ENCODE measurements at places on chromosomes 11 and 22. TPM values are rescaled to one million over a fixed set of nuclear protein-coding genes. Genes with fewer than 3 reads are reported as not detected.
A peak's percentile ranks its signal among the peaks of the same experiment; 100 is the strongest.

DNA sequence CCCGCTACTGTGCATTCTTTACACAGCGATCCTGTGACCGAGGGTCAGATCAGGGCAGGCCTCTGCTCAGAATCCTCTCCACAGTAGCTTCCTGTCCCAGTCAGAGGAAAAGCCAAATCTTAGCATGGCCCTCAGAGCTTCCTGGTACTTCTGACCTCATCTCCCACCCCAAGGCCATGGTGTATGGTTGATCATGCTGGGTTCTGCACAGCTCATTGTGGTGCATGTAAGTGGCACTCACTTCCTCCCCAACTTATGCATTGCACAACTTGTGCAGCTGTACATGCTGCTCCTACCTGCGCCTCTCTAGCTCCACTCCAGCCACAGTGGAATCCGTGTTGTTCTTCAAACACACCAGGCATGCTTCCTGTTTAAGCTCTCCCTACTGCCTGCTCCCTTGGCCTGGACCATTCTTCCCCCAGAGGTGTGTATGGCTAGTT, 20.3 kb downstream of the BMAL1 start:
- peak overlapping the region; percentile 40 for H3K27ac ChIP-seq
- DNase-seq, result no peak
- H3K36me3 ChIP-seq, result peaks cover 2% of the 10 kb centered on the region
- no peak overlapping the region for H3K4me3 ChIP-seq
- peaks cover 78% of the 10 kb centered on the region for H3K4me1 ChIP-seq

DNA sequence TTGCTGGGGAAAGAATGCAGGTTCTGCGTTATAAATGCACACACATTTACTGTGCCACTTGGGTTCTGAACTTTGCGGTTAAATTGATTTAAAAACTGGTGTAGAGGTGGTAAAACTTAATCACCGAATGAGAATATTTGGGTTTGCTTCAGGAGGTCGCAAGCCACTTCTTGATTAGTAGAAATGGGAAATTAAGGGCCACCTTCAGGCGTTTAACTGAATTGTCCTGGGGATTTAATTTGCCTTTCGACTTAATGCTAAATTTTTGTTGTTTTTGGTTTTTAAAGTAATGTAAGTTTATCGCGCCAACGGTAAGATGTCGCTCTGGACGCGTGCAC, 459 bp upstream of the NCR3LG1 start:
- peak overlapping the region; percentile 74 for H3K27ac ChIP-seq
- H3K27me3 ChIP-seq, result no peaks in the 10 kb centered on the region
- no peak for DNase-seq
- H3K4me1 ChIP-seq, result peaks cover 29% of the 10 kb centered on the region
- H3K36me3 ChIP-seq, result peaks cover 13% of the 10 kb centered on the region

GRCh38 chr11:117877120-117877784, 794 bp upstream of the FXYD6 start:
- peak overlapping the region; percentile 68 for H3K4me3 ChIP-seq
- peaks cover 23% of the 10 kb centered on the region for H3K4me1 ChIP-seq
- no peaks in the 10 kb centered on the region for H3K36me3 ChIP-seq

Gene STX3
- 8.0 TPM for total RNA-seq

- no peak for DNase-seq
- H3K27me3 ChIP-seq, result no peaks in the 10 kb centered on the region
- no peaks in the 10 kb centered on the region for H3K4me1 ChIP-seq
These were observed 43.2 kb upstream of the CHKA start for GRCh38 chr11:68164437-68164836.

DNA sequence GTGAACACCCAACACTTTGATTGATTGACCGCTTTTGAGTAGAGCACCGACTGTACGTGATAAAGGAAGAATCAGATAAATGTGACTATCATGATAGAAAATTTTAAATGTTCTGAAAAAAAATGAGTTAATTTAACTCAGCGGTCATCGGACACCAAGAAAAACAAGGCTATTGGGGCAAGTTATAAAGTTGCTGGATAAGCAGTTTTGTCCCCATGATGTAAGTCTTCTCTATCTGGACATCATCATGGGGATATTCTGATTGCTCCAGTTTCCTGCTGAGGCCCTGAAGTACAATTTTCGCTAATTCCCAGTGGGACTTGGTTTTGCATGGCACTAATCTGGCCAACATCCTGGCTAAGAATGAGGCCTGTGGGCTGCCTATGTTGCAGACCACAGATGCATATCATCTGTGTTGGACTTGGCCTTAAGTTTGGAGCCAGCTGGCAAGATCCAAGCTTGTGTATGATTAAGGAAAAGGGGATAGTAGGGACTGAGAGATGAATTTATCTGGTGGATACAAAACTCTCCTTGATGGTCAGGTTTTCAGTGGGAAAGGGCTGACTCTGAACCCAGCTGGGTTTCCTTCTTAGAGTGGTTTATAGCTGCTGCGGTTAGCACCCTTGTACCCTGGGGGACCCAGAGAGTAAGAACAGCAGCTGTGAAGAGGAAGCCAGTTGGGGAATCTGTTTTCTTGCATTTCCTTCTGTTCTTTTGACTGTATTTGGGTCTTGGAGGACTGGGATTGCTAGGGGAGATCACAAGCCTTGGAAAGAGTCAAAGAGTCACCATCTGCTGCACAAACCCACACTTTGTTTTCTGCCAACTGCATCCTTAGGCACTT, 118.3 kb downstream of the SEZ6L start:
- no peaks in the 10 kb centered on the region for H3K4me1 ChIP-seq
- no peak for DNase-seq
- peaks cover 3% of the 10 kb centered on the region for H3K27me3 ChIP-seq
- H3K4me3 ChIP-seq, result no peak overlapping the region
- H3K36me3 ChIP-seq, result no peaks in the 10 kb centered on the region

GRCh38 chr11:58578136-58578634, 678 bp upstream of the ZFP91 start:
- H3K27me3 ChIP-seq, result peaks cover 6% of the 10 kb centered on the region
- H3K27ac ChIP-seq, result peak overlapping the region; percentile 100

Gene FOLR2
- total RNA-seq, result not detected

GRCh38 chr11:12243486-12243885, 133.1 kb downstream of the MICAL2 start:
- H3K4me1 ChIP-seq, result peaks cover 23% of the 10 kb centered on the region
- peaks cover 13% of the 10 kb centered on the region for H3K36me3 ChIP-seq
- H3K27me3 ChIP-seq, result no peaks in the 10 kb centered on the region
- H3K4me3 ChIP-seq, result no peak overlapping the region

Gene HORMAD2
- total RNA-seq, result not detected

Gene KRTAP5-11
- total RNA-seq, result not detected

DNA sequence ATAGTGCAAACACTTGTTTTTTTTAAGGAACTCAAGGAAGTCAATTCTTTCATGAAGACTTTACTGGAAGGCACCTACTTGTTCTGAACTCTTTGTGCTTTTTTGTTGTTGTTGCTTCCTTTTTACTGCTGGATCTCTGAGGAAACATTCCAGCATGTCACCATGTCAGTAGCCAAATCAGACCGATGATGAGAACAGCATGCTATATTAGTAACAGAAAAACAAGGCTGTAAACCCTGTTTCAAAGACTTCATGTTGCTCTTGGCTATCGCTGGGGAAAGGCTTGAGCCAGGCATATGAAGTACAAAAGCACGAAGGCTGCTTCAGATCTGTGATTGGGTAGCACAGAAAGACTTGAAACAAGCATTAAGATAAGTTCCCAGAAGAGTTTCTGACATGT, 125.6 kb upstream of the SLC5A12 start:
- H3K36me3 ChIP-seq, result no peaks in the 10 kb centered on the region
- no peaks in the 10 kb centered on the region for H3K4me1 ChIP-seq
- no peaks in the 10 kb centered on the region for H3K27me3 ChIP-seq
- H3K27ac ChIP-seq, result no peak overlapping the region

Gene MMP11
- total RNA-seq, result 0.44 TPM

DNA sequence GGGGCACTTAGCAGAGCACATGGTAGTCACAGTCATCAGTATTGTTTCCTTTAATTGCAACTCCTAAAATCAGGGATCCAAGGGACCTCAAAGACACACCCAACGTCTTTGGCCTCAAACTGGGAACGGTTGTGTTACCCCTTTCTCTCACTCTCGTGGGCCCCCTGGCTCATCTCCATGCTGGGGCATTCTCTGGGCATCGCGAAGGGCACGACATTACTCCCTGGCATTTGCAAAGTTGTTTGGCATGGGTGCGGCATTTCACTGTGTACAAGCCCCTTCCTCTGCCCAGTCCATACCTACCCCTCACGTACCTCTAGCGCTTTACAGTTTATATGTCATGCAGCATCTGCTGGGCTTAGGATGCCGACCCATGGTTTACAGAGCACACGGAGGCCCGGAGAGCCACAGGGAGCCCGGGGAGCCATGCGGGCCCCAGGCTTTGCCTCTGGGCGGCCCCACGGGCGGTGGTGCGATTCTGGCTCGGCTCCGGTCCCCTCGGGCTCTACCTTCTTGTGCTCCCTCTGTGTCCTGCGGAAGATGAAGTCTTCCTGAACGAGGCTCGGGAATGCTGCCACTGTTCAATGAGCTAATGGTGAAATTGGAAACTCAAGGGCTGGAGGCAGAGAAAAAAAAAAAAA, 21.9 kb upstream of the CACNG2 start:
- H3K36me3 ChIP-seq, result no peaks in the 10 kb centered on the region
- peaks cover 31% of the 10 kb centered on the region for H3K27me3 ChIP-seq
- no peak overlapping the region for H3K27ac ChIP-seq
- DNase-seq, result no peak
- no peak overlapping the region for H3K4me3 ChIP-seq

Gene APOL5
- total RNA-seq, result not detected

DNA sequence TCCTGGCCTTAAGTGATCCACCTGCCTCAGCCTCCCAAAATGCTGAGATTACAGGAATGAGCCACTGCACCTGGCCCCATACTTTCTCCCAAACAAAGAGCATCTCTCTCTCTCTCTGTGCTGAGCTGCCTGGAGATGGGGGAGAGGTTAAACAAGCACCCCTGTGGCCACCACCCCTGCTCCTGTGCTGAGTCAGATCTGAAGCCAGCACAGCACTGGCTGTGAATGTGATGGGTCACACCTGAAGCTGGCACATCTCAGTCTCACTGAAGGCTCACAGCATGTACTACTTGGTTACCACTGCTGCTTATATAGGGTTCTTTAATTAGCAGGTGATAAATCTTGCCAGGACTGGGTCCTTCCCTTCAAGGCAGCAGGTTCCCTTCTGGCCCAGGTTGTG, 10.8 kb upstream of the WEE1 start:
- peaks cover 12% of the 10 kb centered on the region for H3K4me1 ChIP-seq
- DNase-seq, result no peak
- no peak overlapping the region for H3K27ac ChIP-seq
- peaks cover 16% of the 10 kb centered on the region for H3K36me3 ChIP-seq

GRCh38 chr11:79482800-79483199, 42.0 kb upstream of the TENM4 start:
- H3K4me3 ChIP-seq, result no peak overlapping the region
- no peaks in the 10 kb centered on the region for H3K36me3 ChIP-seq
- no peaks in the 10 kb centered on the region for H3K4me1 ChIP-seq
- no peak for DNase-seq
- H3K27ac ChIP-seq, result no peak overlapping the region
- H3K27me3 ChIP-seq, result peaks cover 4% of the 10 kb centered on the region

Gene PATE2
- not detected for total RNA-seq

Gene APOA5
- not detected for total RNA-seq

DNA sequence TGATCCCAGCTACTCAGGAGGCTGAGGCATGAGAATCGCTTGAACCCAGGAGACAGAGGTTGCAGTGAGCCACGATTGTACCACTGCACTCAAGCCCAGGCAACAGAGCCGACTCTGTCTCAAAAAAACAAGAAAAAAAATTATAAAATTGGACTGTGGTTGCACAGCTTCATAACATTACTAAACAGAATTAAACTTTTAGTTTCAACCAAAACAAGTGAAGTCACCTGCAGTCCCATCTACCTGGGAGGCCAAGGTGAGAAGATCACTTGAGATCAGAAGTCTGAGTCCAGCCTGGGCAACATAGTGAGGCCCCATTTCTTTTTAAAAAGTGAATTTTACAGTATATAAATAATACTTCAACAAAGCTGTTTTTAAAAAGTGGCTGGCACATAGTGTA, 47.8 kb upstream of the CD5 start:
- H3K36me3 ChIP-seq, result peaks cover 66% of the 10 kb centered on the region
- DNase-seq, result no peak
- H3K4me1 ChIP-seq, result peaks cover 65% of the 10 kb centered on the region
- no peak overlapping the region for H3K4me3 ChIP-seq
- H3K27me3 ChIP-seq, result no peaks in the 10 kb centered on the region
- no peak overlapping the region for H3K27ac ChIP-seq

GRCh38 chr11:16825968-16826367, 87.5 kb downstream of the C11orf58 start:
- no peak overlapping the region for H3K27ac ChIP-seq
- no peaks in the 10 kb centered on the region for H3K27me3 ChIP-seq

DNA sequence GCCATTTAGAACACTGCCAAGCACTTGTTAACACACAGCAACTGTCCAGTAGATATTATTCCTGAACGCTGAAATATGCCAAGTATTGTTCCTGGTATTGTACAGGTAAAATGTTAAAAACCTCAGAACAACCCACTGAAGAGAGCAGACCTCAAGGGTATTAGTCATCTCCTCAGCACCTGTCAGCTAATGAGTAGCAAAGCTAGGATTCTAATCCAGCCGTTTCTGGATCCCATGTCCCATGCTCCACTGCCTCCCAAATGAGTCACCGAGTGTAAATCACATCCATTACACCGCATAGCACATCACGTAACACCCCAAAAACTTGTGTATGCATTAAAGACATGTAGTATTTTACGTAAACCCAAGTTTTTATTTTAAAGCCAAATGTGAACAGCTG, 705.4 kb upstream of the TENM4 start:
- DNase-seq, result no peak
- no peak overlapping the region for H3K27ac ChIP-seq
- no peaks in the 10 kb centered on the region for H3K36me3 ChIP-seq
- H3K4me1 ChIP-seq, result no peaks in the 10 kb centered on the region
- H3K27me3 ChIP-seq, result no peaks in the 10 kb centered on the region

GRCh38 chr22:38191731-38192474, 9.9 kb upstream of the MAFF start:
- H3K36me3 ChIP-seq, result no peaks in the 10 kb centered on the region
- H3K27me3 ChIP-seq, result peaks cover 3% of the 10 kb centered on the region
- no peak overlapping the region for H3K4me3 ChIP-seq
- H3K27ac ChIP-seq, result no peak overlapping the region

DNA sequence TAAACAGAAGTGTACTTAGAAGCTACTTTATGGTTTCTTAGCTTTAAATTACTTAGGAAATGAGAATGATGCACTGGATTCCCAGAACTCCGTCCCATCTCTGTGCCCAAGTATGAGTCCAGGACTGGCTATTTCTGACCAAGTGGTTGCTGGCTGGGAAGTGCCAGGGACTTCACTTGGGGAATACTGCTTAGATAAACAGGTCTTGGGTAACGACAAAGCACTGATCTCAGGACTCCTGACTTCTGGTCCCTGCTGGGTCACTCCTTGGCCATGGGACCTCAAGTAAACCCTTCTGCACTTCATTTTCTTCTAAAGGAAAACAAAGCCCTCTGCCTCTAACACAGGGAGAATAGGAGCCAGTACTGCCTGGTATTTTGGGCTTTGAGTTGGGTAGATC, 27.9 kb downstream of the ABTB2 start:
- DNase-seq, result no peak
- H3K4me1 ChIP-seq, result no peaks in the 10 kb centered on the region
- no peak overlapping the region for H3K4me3 ChIP-seq
- no peaks in the 10 kb centered on the region for H3K36me3 ChIP-seq
- no peak overlapping the region for H3K27ac ChIP-seq
